Stimulated activated CD8-positive, alpha-beta memory T cell treated with anti-CD3 and anti-CD28 coated beads, Interleukin-15, amount 100 ng/mL, for 48 hours (primary cell): ENCODE measurements at places on chromosomes 5 and 9.

DNA sequence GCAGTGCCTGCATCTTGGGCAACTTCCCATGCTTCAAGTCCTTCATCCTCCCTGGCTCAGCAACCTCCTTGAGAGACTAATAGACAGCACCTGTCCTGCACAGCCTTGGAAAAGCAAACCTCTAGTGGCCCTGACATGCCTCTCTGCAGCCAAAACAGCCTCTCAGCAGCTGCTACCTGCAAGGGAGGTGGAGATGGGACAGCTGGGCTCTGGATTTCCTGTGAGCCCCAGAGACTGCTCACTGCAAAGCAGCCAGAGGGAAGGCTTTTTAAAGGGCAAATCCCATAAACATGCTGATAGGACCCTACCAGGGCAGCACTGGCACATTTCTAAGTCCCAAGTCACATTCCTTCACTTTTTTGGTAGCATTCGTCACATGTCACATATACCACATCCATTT lies 31.5 kb upstream of the MYORG start:
- DNase-seq = no peak

- no peak for DNase-seq
These were observed 1.1 kb downstream of the MAMDC2 start for GRCh38 chr9:70044490-70045307.

GRCh38 chr9:80867731-80868130 lies 821.6 kb downstream of the TLE1 start:
- DNase-seq = no peak

DNA sequence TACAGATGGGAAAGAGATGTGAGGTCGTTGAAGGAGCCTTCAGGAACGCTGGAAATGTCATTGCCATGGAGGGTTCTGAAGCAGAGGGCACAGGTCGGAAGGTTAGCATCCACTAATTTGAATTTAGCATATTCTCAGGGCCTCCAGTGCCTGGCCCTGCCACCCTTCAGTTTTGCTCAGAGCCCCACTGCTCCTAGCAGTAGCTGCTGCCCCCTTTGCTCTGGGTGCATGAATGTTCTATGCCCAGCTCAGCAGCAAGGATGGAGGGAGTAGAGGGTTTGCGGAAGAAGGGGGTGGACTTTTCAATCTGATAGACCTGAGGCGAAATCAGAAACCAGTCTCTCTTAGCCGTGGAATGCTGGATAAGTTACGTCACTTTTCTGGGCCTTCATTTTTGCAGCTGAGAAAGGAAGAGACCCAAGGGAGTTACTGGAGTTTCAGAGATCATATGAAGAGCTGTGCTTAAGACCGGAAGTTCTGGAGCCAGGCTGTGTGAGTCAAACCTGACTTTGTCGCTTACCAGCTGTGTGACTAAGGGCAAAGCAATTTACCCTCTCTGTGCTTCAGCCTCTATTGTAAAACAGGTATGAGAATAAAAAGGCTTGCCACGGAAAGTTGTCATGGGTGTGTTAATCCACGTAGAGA lies 133.2 kb upstream of the PANK3 start:
- DNase-seq = no peak
